ENCODE measurements at places on chromosomes 3 and 15.

DNA sequence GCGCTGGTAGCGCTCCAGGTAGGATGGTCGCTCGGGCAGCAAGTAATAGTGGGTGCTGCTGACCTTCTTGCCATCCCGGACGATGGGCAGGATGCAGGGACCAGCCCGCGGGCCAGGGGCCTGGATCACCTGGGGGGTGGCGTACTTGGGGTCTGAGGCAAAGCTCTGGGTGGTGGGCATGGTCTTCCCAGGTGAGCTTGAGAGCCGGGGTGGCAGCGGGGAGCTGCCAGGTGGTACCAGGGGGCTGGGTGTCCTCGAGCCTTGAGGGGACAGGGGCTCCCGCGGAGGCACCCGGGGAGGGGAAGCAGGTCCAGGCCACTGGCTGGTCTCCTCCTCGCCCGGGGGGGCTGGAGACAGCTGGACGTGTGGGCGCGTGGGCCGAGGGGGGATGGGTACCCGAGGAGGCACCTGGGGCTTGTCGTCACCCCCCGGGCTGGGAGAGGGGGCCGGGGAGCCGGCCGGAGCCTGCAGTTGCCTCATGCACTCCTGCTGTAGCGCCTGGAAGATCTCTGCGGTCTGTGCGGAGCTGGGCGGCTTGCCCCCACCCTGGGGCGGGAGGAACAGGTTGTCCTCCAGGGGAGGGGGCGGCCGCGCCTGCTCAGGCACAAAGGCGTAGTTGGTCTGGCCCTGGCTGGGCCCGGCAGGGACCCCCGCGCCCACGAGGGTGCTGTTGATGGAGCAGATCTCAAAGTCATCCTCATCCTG is 40.6 kb downstream of the TNK2 start:
- no peak for DNase-seq

GRCh38 chr3:81289676-81290075 is 471.8 kb downstream of the GBE1 start:
- no peak for DNase-seq

- peak; percentile 68 for DNase-seq
These were observed at the start of gene ISL2 for GRCh38 chr15:76336254-76337058. Gene ISL2, plus strand, starts transcription at chr15:76336773. Its CDS starts 111 bp downstream, at chr15:76336884.

DNA sequence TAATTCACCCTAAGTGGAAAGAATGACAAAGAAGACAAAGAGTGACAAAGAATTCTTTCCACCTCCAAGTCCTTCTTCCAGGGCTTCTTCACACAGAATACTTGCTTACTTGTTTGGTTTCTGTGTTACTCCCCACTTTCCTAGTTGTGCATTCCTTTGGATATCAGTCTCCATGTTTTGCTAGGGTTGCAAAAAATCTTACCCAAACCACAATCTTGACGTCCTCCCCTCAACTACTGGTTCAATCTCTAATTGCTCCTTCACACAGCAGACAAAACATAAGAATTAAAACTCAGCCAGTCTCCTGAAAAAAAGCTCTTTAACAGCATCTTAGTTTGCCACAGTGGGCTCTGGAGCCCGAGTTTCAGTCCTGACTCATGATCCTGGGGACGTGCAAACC is 297.6 kb upstream of the CHRNA7 start:
- no peak for DNase-seq

GRCh38 chr3:120487191-120487650 is 36.4 kb upstream of the FSTL1 start:
- DNase-seq: no peak

GRCh38 chr15:99493461-99493860 is 72.3 kb upstream of the MEF2A start:
- DNase-seq: no peak

GRCh38 chr3:176820764-176821163 is 376.5 kb downstream of the TBL1XR1 start:
- DNase-seq: no peak

DNA sequence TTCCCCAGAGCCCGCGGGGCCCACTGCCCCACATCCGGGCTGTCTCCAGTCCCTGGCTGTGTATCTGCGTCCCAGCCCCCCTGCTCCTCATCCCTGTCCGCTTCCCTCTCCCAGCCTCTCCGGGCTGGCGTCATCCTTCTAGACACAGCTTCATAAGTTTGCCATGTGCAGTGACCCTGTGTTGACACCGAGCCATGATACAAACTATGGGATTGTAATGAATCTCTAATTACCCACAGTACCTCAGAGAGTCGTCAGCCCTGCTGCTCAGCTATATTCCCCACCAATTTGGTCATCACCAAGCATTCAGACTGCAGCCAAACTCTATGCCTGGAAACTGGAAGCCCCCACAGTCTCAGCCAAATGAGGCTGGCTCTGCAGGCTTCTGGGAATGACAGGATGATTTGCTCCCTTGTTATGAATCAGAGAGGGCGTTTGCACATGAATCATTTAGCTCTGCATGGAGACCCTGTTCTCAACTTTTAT is 466.1 kb upstream of the ATP11B start:
- no peak for DNase-seq

GRCh38 chr3:33394403-33395054 is 45.7 kb downstream of the UBP1 start:
- DNase-seq: no peak

Measured in COLO829 (cell line).